ENCODE measurements at places on chromosomes 3 and 15.
A peak's percentile ranks its signal among the peaks of the same experiment; 100 is the strongest.

GRCh38 chr3:31247850-31248562, 284.7 kb upstream of the STT3B start:
- peak; percentile 70 for DNase-seq

DNA sequence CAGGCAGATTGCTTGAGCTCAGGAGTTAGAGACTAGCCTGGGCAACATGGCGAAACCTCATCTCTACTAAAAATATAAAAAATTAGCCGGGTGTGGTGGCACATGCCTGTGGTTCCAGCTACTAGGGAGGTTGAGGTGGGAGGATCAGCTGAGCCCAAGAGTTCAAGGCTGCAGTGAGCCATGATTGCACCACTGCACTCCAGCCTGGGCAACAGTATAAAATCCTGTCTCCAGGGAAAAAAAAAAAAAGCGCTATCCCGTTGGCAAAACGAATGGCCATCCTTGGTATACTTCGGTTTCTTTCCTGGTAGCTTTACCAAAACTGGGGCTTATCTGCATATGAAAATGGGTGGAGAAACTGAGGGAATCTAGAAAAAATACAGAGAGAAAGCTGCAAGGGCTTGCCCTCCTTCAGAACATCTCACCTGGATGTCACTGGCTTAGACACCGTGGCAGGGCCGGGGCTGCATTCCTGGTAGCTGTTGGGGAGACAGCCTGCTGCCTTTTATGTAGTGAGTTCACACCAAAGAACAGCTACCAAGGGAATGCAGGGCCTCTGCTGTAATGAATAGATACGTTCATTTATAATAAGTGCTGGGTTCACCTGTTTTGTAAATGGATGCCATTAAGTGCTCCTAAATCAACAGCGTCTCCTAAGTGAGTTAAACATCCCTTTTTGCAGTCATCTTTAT, 96.0 kb downstream of the IQSEC1 start:
- DNase-seq = no peak

GRCh38 chr3:67897351-67898336, 243.2 kb upstream of the SUCLG2 start:
- no peak for DNase-seq

- no peak for DNase-seq
Observed at GRCh38 chr15:83959477-83959876, 276.1 kb upstream of the GOLGA6L4 start.

DNA sequence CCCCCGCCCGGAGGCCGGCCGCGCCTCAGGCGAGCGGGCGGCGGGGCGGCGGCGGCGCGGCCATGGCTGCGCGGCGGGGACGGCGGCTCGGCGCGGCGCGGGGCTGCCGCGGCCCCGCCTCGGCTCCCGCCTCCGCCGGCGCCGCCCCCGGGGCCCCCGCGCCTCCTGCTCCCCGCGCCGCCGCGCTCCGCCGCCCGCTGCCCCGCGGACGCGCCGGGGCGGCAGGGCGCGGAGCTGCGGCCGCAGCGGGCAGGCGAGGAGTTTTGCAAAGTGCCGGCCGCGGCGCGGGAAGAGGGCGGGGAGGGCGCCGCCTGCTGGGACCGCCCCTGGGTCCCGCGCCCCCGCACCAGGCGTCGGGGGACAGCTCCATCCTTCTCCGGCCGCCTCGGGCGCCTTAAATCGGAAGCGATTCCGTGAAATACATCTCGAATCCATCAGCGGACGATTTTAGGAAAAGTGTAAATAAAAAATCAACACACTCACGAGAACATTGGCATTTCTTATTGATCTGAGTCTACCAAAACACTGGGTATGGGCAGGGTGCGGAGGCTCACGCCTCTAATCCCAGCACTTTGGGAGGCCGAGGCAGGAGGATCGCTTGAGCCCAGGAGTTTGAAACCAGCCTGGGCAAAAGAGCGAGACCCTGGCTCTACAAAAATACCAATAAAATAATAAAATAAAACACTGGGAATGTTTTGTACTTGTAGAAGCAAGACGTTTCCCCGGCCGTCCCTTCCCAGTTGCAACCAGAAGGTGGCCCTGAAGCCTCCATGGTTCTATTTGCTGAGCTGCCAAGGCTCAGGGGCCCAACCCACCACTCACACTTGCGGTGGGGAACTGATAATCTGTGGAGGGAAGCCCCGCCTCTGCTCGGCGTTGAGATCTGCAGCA, 136.9 kb downstream of the NUP210 start:
- DNase-seq = peak; percentile 5

DNA sequence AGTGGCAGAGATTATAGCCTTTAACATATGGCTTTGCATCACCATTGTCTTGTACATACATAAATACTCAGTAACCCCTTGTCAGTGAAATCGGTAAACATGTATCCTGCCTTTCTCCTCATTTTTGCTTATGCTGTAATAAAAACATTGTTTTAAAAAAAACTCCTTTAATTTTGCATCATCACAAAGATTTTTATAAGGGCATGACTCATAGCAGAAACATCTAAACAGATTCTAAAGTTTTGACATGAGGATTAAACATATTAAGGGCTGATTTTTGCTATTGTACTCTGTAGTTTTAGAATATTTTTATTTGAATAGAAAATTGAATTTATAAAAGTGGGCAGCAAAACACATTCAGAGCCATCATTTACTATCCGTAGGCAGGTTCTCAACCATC, 275.9 kb downstream of the ZIC4 start:
- DNase-seq = no peak

- DNase-seq = peak; percentile 28
Observed at GRCh38 chr15:38781196-38781595, 216.6 kb upstream of the RASGRP1 start.

DNA sequence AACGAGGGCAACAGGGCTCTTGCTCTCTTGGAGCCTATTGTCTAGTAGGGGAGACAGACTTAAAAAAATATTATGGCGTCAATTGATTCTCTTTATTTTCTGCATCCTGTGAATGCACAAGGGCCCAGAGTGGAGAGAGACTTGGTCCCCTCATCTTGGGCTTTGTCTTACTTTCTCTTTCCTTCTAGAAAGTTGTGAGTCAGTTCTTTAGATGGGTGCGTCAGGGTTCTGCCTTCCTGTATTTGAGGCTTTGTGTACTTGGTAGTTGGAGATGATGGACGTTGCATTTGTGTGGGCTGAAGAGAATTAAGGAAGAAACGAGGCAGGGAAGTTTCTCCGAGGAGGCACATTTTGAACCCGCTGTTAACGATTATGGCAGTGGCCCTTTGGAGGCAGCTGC, 52.9 kb downstream of the CACNA1D start:
- no peak for DNase-seq

DNA sequence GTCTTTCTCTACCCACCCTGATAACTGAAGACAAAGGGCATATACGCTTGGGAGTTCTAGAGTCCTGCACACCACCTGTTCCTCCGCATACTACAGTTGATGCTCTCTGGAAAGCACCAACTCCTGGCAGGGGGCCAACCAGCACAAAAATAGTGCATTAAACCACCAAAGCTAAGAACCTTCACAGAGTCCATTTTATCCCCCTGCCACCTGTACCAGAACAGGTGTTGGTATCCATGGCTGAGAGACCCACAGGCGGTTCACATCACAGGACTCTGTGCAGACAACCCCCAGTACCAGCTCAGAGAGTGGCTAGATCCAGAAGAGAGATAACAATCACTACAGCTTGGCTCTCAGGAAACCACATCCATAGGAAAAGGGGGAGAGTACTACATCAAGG, 114.4 kb upstream of the POU1F1 start:
- no peak for DNase-seq

DNA sequence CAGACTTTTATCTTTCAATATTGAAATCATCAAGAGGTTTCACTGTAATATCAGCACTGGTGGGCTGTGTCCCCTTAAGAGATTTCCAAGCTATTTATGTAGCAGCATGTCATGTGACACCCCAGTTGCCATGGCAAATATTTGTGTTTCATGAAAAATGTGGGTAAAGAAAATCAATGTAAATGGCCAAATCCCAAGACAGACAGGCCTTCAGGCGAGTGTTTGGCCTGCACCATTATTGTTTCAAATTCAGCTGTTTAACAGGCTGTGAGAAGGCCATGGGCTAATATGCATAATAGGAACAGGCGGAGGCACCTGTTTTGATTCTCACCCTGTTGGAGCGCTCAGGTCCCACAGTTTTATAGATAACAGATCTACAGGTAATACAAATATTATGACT, 104.2 kb downstream of the IQCH start:
- DNase-seq = no peak

- no peak for DNase-seq
Observed at GRCh38 chr15:90064911-90065681, 37.2 kb downstream of the IDH2 start.

DNA sequence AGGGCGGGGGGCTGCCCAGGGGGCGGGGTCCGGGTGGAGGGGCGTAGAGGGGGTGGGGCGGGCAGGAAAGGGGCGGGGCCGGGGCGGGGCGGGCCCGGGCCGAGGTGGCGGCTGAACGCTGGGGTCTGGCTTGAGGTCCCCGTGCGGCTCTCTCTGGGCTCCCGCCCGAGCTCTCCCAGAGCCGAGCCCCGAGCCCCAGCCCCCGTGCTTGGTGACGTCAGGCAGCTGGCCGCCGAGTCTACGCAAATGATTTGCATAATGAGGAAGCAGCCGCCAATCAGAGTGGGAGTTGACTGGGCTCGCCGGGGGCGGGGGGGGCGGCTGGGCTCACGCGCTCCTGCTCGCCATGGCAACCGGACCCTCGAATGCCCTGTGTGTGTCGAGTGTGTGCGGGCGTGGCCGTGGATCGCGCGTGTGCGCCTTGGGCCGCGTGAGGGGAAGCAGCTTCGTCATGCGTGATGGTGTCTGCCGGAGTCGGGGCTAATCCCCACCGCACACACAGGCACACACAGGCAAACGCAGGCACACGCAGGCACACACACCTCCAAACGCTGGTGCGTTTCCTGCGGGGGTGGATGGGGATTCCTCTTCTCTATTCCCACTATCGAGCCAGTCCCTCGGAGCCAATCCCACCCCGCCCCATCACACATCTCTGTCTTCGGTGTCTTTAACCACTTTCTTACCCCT, at the start of gene CELF6:
TSS of gene CELF6 (minus strand) at position 173 of the 687 bp plus-strand sequence. CDS start 283 bp downstream, outside the sequence.
- DNase-seq = peak; percentile 73

GRCh38 chr3:46209746-46210470, 1.8 kb upstream of the CCR1 start:
- DNase-seq = no peak

DNA sequence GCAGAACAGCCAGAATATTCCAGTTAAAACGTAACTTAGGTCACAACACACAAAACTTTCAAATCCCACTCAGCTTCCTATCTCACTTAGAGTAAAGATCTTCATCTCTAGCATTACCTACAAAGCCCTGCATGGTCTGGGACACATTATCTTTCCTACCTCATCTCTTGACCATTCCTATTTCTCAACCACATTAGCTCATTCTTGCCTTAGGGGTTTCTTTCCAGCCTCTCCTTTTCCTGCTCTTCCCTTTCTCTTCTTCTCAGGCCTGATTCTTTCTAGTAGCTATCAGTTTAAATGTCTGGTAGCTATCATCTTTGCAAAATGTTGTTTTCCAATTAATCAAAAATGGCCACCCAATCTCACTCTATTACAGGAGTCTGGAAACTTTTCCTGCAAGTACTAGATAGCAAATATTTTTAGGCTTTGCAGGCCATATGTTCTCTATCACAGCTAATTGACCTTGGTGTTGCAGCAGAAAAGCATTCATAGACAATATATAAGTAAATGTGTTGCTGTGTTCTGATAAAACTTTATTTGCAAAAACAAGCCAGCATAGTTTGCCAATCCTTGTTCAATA, 15.1 kb upstream of the CBLB start:
- peak; percentile 42 for DNase-seq

GRCh38 chr15:32685576-32685975, 32.2 kb upstream of the GREM1 start:
- DNase-seq = peak; percentile 17

- peak; percentile 32 for DNase-seq
Observed at GRCh38 chr3:134437211-134437752, 48.5 kb downstream of the ANAPC13 start.

- DNase-seq = no peak
Observed at GRCh38 chr15:47890397-47891150, 173.3 kb downstream of the SEMA6D start.

DNA sequence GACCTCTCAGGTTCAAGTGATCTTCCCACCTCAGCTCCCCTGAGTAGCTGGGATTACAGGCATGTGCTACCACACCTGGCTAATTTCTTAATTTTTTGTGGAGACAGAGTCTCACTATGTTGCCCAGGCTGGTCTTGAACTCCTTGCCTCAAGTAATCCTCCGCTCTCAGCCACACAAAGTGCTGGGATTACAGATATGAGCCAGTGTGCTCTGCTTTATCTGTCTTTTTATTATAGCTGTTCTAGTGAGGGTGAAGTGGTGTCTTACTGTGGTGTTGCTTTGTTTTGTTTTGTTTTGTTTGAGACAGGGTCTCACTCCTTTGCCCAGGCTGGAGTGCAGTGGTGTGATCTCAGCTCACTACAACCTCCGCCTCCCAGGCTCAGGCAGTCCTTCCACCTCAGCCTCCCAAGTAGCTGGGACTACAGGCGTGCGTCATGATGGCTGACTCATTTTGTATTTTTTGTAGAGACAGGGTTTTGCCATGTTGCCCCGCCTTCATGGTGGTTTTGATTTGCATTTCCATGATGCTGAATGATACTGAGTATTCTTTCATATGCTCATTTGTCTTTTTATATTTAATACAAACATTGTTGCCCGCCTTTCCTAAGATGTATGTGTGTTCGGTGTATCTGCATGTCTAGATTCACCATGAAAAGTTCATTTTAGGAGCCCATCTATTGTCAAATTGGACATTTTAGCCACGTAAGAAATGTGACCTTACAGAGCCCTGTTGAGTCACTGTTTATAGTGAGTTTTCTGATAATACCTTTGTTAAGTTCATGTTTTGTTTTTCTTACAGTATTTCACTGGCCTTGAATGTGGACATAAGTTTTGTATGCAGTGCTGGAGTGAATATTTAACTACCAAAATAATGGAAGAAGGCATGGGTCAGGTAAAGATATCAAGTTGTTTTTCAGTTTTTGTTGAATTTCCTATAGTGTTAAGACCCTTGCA, 80.6 kb downstream of the ARIH1 start:
- DNase-seq = peak; percentile 57

DNA sequence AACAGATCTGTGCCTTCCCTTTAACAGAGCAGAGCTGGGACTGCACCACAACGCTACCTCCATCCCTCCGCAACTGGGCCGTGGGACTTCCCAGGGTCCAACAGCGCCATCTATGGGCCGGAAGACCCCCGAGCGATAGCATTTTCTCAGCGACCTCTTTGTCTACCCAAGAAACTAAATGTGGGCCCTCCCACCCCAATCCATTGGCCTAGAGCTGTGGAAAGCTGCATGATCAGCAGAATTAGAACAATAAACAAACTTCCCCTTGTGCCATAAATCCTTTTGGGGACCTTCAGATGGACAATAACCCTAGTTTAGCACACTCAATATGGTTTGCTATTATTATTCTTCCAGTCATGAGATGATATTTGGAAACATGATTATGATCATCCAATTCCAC, 74.8 kb upstream of the NTRK3 start:
- peak; percentile 21 for DNase-seq

DNA sequence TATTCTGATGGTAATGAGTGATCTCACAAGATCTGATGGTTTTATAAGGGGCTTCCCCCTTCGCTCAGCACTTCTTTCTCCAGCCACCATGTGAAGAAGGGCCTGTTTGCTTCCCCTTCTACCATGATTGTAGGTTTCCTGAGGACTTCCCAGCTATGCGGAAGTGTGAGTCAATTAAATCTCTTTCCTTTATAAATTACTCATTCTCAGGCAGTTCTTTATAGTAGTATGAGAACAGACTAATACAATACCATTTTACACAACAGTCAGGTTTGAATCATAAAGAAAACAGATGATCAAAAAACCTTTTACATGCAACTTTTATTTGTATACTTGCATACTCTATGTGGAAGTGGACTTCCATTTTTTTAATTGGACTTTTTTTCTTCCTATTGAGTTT, 46.7 kb upstream of the CBLB start:
- peak; percentile 70 for DNase-seq

- DNase-seq = no peak
Observed at GRCh38 chr3:195708061-195708460, 12.7 kb upstream of the MUC20 start.

All from mammary epithelial cell (primary cell).